ENCODE measurements at places on chromosomes 12 and 14. TPM values are rescaled to one million over a fixed set of nuclear protein-coding genes. Genes with fewer than 3 reads are reported as not detected.

KRT83 gene
- total RNA-seq: not detected

NCKAP5L gene
- total RNA-seq: 15.7 TPM

PTPRO gene
- total RNA-seq: 0.49 TPM

IL22 gene
- total RNA-seq: not detected

DNAJC22 gene
- total RNA-seq: 3.7 TPM

NINJ2 gene
- 23.8 TPM for total RNA-seq

APOLD1 gene
- total RNA-seq: 127 TPM

SERPINA10 gene
- total RNA-seq: not detected

RHOJ gene
- 10.8 TPM for total RNA-seq

CDCA4 gene
- 15.2 TPM for total RNA-seq

NTF3 gene
- 1.7 TPM for total RNA-seq

POTEM gene
- not detected for total RNA-seq

TPI1 gene
- total RNA-seq: 274 TPM

ALDH1L2 gene
- total RNA-seq: 5.4 TPM

ETFBKMT gene
- total RNA-seq: 0.98 TPM

DNA sequence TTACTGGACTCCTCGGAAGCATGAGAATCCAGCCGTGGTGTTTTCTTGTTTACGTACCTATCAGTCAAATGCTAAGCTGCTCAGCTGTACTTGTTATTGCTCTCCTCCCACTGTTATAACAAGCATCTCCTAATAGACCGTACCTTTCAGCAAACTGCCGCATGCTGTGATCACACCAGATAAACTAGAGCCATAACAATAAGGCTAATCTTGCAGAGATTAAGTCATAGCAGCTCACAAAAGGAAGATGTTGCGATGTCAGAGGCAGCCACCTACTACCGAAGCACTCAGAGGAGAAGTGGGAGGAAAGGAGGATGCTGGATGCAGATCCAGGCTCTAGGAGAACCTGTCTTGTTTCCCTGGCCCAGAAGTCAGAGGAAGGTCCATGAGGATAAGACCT, 196.0 kb downstream of the GALC start:
- DNase-seq: no peak

- no peak for DNase-seq
Observed at GRCh38 chr12:127909041-127909440, 357.9 kb upstream of the TMEM132C start.

DNA sequence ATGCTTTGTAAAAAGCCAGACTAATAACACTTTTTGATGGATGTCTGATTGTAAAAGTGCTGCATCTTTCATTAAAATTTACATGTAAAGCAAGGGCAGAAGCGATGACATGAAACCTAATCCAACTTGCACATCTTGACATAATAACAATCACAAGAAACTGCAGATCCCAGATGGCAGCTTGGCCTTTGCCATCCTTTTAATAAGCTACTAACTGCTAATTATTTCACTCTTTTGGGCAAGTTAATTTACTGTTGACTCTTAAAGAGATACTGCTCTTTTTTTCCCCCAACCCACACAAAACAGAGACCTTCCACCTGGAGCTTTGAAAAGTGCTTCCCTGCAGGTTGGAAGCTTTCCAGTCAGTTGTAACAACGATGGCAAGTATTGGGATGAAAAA, 137.5 kb downstream of the NRXN3 start:
- no peak for DNase-seq

DNA sequence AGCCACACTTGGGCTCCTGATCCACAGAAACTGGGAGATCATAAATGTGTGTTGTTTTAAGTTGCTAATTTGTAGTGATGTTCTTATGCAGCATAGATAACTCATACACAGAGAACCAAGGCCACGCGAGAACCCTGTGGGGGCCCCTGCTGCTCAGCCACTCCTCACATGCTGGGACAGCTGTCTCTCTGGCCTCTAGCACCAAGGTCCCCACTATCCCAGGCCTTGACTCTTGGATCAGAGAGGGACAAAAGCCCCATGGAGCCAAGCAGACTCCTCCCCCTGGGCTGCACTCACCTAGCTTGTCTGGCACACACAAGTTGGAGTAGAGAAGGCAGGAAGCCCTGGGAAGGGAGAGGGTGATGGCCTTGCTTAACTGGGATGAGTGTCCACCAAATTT, 11.3 kb downstream of the PLD4 start:
- no peak for DNase-seq

DNA sequence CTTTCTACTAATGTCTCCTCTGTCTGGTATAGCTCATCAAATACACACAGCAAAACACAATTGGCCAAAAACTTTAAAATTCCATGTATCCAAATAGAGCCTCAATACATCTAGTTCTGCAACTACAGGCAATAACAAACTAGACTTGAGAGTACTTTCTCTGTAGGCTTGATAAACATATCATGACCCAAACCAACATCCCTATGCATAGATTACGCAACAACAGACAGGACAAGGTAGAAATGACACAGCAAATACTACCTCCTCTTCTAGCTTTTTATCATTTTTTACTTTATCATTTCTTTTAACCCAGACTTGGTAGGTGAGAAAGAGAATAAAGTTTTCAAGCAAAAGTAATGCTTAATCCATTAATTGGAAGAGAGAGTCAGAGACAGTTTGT, 41.8 kb downstream of the EML5 start:
- DNase-seq: no peak

GRCh38 chr12:62264706-62265105, 4.5 kb downstream of the USP15 start:
- DNase-seq: no peak

- DNase-seq: no peak
Observed at GRCh38 chr14:27886256-27886655, 880.3 kb upstream of the FOXG1 start.

GRCh38 chr12:74449872-74450271, 87.8 kb upstream of the ATXN7L3B start:
- no peak for DNase-seq

DNA sequence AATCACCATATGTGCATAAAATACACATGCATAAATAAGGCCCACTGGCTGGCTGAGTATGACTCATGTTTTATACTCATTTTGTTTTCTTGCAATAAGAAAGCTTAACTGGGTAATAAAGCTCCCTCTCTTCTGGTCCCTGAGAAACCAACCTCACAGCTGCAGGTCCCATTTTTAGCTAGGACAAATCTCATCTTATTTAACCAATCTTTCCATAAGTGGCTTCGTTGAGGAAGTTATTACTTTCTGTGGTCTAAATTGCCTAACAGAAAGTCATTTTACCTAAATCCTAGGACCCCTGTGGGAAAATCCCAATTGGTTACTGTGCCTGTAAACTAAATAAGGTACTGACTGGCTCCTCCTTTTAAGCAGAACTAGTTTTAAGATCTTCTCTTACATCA, 232.8 kb upstream of the FBXO33 start:
- no peak for DNase-seq

- no peak for DNase-seq
Observed at GRCh38 chr12:45309836-45310626, 94.1 kb downstream of the ANO6 start.

DNA sequence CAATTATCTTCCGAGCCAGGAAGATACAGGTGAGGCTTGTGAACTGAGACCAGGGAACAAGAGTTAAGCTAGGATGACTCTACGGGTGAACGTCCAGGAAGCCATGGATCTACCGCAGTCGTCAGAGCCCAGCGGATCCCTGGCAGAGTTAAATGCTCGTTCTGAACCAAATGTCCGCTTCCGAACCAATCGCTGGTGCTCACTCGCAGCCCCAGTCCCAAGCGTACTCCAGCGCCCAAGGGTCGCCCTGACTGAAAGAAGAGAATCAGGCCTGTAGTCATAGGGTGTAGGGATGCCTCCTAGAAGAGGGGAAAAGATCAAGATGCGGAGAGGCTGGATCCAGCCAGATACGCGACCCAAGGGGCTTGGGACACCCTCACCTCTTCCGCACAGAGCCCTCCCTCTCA, 283 bp downstream of the VIPAS39 start:
- DNase-seq: no peak

GRCh38 chr14:101853455-101854018, 92.0 kb downstream of the PPP2R5C start:
- no peak for DNase-seq

DNA sequence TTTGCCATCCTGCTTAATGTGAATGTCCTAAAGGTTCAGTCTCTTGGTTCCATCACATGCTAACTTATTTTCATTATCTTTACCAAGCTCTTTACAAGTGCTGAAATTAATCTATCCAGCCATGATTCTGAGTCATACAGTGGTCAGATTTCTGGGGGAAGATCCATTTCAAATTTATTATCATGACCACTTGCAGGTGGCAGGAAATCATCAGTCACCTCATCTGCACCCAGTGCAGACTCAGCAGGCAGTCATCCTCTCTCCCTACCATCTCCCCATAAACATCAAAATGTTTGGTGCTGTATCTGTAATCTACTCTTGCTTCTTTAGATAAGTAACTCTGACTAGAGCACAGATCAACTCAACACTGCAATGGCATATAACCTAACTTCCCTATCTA, 23.5 kb downstream of the ATG14 start:
- DNase-seq: no peak

GRCh38 chr12:55670276-55670675, 33.6 kb downstream of the OR10P1 start:
- DNase-seq: no peak

DNA sequence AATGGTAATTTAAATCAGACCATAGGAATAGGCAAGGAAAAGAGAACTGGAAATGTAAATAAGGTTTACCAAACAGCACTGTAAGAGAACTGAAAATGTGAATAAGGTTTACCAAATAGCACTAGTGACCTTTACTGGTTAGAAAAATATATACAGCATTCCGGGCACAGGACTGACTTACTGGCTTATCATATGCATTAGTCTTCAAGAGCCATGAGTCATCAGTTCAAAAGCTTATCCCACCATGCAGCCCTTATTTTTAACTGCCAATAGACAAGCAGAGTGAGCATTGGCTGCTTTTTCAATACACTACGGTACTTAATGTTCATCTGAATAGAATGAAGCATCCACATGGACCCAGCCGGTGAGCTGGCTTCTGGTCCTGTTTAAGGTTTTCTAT, 13.0 kb upstream of the NELL2 start:
- no peak for DNase-seq

DNA sequence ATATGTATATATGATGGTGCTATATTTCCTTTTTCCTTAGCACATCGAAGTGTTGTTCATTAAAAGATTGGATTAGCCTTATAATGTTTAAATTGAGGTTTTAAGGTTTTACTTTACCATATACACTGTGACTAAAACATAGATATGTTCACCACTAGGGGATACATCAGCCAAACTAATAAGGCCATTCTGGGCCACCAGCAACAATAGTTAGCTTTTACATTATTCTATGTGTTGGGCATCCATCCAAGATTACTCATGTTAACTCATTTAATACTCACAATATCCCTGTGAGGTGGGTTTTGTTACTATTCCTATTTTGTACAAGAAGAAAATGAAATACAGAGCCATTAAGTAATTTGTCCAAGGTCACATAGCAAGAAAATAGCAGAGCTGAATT, 202.6 kb upstream of the AVPR1A start:
- DNase-seq: no peak

DNA sequence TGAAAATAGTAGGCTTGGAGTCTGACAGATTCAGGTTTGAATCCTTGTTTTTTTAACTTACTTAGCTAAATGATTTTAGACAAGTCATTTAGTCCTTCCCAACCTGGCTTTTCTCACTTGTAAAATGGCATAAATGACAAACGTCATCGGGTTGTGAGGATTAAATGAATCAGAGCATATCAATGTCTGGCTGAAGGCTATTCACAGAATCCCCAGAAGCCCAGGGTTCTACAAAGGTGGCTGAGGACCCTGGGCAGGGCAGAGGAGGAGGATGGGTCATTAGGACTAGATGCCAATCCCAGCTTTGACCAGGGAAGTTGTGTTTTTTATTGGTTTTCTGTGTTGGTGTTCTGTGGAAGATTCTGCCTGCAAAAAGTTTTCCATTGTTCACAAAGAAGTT, 7.6 kb upstream of the PTPRB start:
- DNase-seq: no peak

DNA sequence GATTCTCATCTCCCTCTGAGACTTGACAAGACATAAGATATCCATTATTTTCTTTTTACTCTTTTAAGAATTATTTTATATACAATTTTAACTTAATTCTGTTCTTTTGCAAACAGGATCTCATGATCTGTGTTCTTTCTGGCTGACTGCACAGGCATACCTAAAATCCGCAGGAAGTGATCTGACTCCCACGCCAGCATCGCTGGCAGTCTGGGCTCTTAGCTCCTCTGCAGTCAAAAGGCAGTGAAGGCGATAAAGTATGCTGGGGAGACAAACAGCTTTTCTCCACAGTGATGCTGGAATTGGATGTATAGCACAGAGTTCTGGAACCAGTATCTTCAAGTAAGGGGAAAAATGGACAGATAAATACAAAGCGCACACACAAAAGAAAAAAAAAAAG, 52.4 kb downstream of the DICER1 start:
- DNase-seq: no peak

- DNase-seq: no peak
Observed at GRCh38 chr14:65794674-65795279, 382.2 kb downstream of the FUT8 start.

GRCh38 chr12:120350576-120351350, 18.2 kb downstream of the MSI1 start:
- DNase-seq: no peak

DNA sequence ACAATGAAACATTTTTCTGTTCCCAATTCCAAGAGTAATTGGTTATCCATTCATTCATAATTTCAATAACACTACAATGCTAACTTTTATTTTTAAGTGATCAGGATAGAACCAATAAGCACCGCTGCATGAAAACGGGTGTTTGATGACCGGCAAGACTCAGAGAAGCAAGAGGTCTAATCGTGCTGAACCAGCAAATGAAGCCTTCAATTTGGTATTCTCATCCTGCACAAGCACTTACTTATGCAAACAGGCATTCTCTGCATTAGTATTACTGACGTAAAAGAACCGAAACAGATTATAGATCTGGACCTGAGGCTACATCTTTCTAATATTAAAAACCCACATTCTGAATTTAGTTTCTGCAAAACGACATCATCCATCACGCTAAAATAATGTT, 67.7 kb downstream of the RBM19 start:
- DNase-seq: no peak

DNA sequence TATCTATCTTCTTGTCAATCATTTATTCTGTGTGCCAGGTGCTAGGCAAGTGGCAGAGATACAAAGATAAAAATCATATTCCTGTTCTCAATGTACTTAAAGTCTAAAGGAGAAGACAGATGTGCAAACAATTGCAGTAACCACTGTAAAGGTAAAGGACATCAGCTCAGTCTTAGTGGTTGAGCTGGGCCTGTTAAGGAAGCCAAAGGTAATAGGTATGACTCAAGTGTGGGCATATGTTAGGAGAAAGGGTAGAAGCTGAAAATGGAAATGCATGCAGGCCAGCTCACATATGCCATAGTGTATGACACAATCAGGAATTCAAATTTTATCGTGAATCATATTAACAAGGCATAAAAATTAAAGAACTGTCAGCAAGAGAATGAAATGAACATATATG, 49.8 kb downstream of the FAR2 start:
- no peak for DNase-seq
